ENCODE measurements at places on chromosomes 3 and 15. TPM values are rescaled to one million over a fixed set of nuclear protein-coding genes. Genes with fewer than 3 reads are reported as not detected.

Gene ACAN
- polyA plus RNA-seq: 0.01 TPM

Gene SCN11A
- polyA plus RNA-seq: not detected

Gene IL17RD
- 0.56 TPM for polyA plus RNA-seq

DNA sequence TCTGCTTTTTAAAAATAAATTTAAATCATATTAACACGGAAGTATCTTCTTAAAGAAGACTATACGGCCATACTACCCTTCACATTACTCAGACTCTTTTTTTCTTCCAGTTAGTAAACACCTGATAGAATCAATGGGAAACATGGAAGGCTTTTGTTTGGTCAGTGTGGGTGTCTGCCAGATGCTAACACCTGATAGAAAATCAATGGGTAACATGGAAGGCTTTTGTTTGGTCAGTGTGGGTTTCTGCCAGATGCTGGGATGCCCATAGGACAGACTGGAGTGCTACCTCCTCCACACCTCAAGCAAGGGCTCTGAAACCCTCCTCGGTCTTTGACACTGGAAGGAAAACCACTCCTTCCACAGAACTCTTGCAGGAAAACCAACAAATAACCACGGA lies 29.2 kb downstream of the HACL1 start:
- DNase-seq: no peak

DNA sequence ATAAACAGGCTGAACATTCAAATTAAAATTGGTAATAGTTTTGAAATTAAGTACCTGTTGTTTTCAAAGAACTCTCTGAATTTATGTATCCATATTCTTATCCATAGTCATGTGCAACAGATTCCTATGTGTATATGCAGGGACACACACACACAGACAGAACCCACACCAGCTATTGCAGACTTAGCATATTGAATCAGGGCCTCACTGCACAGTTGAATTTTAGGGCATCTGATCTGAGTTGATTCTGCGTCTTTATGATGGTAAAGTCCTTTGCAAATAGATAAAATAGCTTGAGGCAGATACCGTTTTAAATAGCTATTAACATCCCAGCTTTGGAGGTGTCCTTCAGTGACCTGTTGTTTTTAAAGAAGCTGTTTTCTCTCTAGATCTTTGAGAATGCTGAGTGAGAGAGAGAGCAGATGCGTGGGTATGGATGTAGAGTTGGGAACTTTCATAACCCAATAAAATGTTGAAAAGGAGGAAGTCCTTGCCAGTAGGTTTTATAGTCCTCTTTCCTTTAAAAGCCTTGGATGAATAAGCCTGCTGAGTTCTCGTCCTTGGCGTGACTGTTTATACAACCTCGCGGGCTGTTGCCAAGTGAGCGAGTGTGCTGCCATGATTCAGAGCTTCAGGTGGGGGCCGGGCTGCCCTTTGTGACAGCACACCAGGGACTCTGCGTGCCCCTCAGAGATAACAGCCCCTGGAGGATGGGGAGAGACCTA lies 18.3 kb downstream of the MYZAP start:
- DNase-seq: no peak

DNA sequence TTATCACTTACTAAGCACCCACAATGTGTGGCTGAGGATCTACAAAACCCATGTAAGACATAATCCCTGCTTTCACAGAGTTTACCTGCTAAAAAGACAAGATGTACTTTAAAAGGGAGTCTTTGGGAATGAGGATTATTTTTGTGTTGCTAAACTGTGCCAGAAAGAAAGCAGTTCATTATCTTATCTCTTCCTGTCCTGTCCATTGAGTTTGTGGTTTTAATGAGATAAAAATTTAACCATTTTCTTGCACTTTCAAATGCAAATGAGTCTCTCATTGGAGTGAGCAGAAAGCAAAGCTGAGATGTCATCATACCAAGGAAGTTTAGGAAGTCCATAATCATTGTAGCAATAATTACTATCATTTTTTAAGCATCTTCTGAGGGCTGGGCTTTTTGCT lies 231.2 kb upstream of the ADAMTS9 start:
- DNase-seq: no peak

- DNase-seq: no peak
These were observed 26.1 kb downstream of the CHDH start for GRCh38 chr3:53820084-53820483.

DNA sequence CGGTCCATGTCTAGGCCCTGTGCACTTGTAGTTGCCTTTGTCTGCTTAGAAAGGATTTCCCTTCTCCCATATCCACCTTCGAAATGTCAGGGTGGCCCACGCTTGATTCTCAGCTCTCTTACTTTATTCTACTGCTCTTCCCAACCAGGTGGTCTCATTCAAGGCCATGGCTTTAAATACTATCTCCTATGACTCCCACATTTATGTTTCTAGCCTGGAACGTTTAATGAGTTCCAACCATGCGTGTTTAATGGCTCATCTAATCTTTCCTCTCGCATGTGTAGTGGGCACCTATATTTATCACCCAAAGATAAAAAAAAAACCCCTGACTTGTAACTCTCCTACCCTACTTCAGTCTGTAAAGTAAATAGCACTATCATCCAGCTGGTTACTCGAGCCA lies 727.2 kb upstream of the CFAP20DC start:
- DNase-seq: no peak

- no peak for DNase-seq
These were observed 1.6 kb upstream of the VILL start for GRCh38 chr3:37988931-37989525.

DNA sequence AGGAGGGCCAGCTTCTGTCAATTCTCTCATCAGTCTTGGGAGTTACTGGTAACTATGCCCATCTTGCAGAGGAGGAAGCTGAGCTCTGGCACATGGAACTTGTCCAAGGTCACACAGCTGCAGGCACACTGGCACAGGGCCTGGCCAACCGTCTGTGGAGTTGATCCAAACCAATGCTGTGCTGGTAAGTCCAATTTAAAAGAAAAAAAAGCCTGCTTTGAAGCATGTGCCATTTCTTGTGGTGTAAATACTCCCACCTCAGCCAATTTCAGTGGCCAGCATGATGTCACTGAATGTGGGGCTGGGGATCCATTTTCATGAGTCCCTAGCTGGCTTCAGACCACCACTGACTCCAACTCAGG lies 83.4 kb downstream of the CHSY1 start:
- DNase-seq: no peak

Data from foreskin keratinocyte (primary cell).